Karpas-422 (cell line): ENCODE measurements at places on chromosomes 7 and 10.

GRCh38 chr10:76432016-76433012 is 1000.9 kb downstream of the LRMDA start:
- no peaks in the 10 kb centered on the region for H3K36me3 ChIP-seq
- H3K27ac ChIP-seq, result no peak overlapping the region
- DNase-seq, result no peak
- H3K4me1 ChIP-seq, result no peaks in the 10 kb centered on the region
- no peak overlapping the region for H3K4me3 ChIP-seq

GRCh38 chr7:85041605-85042216 is 145.1 kb downstream of the SEMA3D start:
- H3K36me3 ChIP-seq, result no peaks in the 10 kb centered on the region
- no peak overlapping the region for H3K27ac ChIP-seq
- no peaks in the 10 kb centered on the region for H3K27me3 ChIP-seq

- H3K4me3 ChIP-seq, result no peak overlapping the region
- H3K27me3 ChIP-seq, result no peaks in the 10 kb centered on the region
- DNase-seq, result no peak
- H3K4me1 ChIP-seq, result no peaks in the 10 kb centered on the region
- no peaks in the 10 kb centered on the region for H3K36me3 ChIP-seq
- no peak overlapping the region for H3K27ac ChIP-seq
Measured at GRCh38 chr7:115526278-115526677, 504.3 kb downstream of the TFEC start.

DNA sequence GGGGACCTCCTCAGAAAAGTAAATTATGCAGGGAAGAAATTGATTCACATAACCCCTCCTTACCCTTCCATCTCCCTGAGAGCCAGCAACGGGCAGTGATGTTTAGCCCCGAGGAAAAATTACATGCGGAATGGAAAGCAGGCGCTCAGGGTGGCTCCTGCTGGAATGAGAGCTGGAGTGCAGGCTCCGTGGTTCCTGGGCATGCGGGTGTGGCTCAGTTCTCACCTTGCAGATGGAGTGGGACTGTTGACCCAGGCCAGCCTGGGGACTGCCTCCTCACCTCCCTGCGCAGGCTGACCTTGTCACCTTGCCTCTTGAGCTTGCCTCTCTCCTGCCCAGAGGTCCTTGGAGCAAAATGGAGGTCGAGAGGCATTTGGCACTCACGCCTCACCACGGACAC is 83.3 kb upstream of the PPIF start:
- DNase-seq, result no peak
- no peaks in the 10 kb centered on the region for H3K27me3 ChIP-seq
- peak overlapping the region; percentile 96 for H3K27ac ChIP-seq
- H3K4me3 ChIP-seq, result no peak overlapping the region

DNA sequence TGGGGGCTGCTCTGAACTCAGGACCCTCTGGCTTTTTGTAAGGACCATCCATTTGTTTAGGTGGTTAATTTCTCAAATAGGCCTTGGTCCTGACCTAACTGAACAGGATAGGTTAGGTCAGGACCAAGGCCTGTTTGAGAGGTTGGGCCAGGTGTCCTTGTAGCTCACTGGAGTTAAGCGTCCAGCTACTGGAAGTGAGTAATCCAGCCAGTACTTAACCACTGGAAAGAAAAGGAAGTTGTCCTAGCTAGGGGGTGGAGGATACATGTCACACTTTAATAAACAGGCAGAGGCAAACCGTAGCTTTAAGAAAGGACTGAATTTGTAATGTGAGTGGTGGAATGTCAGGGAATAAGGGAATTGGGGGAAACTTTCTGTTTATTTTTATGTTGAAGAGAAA is 96.0 kb downstream of the GPR85 start:
- H3K4me1 ChIP-seq, result peaks cover 16% of the 10 kb centered on the region
- no peak overlapping the region for H3K4me3 ChIP-seq
- no peak for DNase-seq
